Stimulated activated CD4-positive, alpha-beta T cell treated with anti-CD3 and anti-CD28 coated beads, TNF-alpha, amount 100 ng/mL, for 24 hours (primary cell): ENCODE measurements at places on chromosomes 4 and X.

- DNase-seq, result no peak
Observed at GRCh38 chr4:52377563-52377962, 281.5 kb downstream of the USP46 start.

- no peak for DNase-seq
Observed at GRCh38 chr4:118557298-118557851, 127.8 kb upstream of the METTL14 start.

GRCh38 chr4:83054928-83055327 is 19.9 kb downstream of the COPS4 start:
- DNase-seq, result no peak

DNA sequence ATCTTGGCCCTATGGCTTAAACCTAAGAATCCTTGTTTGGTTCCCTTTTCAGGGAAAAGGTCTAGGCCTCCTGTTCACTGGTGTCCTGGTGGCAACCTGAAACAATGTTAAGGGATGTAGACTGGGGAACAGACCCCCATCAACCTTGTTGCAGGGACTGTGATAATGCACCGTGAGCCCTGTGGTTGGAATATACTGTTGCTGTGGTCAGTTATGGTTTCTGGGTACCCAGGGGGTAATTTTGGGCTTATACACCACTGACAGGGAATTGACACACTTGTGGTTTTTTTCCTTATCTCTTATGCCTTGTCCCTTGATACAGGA is 64.0 kb upstream of the WDR1 start:
- DNase-seq, result no peak

DNA sequence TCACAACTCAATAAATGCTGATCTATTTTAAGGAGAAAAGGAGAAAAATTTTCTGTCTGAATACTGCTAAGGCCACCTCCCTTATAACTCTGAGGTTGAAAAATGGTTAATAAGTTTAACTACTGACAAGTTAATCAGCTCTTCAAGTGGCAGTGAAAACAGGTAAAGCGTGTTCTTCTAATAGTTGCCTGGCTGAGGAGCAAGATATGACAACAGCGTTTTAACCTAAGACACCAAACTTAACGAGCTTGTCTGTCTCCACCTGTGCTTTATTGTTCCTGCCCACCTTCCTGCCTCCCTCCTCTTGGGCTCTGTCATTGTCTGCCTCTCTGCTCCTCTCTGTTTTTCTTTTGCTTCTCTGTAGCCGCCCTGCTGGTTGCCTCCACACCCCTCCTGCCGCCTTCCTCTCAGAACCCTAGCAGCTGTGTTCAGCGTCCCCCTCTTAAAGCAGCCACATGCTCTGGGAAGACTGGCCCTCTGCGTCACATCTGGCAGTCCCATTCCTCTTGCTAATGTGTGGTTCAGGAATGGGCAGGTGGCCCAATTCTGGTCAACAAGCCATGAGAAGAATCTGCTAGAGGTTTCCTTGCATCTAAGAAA is 4.3 kb upstream of the TSPAN5 start:
- DNase-seq, result no peak
